ENCODE measurements at places on chromosomes 16 and 17.

- DNase-seq, result no peak
Measured at GRCh38 chr17:45143094-45143670, 5.1 kb upstream of the HEXIM1 start.

DNA sequence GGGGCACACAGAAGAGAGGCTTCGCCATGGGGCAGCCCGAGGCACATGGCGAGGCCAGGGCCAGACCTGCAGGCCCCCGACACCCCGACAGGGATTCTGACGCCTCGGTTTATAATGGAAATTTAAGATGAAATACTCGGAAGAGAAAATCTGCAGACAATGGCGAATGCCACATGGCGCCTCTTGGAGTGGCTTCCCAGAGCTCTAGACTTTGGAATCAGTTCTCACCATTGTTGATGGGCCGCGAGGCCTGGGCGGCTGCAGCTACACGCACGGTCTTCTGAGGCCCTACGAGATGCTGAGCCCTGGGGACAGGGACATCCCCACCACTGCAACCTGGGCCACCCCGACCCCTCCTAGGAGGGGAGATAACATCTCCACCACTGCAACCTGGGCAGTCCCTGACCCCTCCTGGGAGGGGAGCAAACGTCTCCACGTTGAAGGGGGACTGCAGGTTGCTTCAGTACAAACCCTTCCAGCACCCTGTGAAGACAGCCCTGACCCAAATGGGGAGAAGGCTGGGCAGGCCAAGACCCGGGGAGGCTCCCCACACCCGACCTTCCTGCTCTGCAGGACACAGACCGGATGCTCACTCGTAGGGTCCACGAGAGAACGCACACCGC lies 56.9 kb downstream of the LMF1 start:
- DNase-seq, result no peak

DNA sequence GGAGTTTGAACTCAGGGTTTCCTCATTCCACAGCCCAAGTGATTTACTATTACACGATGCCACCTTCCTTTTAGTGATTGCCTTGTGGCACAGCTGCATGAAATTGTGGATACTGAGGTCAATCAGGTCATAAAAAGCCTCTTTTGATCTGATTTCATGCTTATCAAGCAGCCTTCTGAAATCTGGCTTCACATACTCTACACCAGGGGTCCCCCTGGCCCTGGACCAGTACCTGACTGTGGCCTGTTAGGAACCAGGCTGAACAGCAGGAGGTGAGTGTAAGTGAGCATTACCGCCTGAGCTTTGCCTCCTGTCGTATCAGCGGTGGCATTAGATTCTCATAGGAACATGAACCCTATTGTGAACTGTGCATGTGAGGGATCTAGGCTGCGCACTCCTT lies 13.8 kb downstream of the SLFN5 start:
- DNase-seq, result no peak

DNA sequence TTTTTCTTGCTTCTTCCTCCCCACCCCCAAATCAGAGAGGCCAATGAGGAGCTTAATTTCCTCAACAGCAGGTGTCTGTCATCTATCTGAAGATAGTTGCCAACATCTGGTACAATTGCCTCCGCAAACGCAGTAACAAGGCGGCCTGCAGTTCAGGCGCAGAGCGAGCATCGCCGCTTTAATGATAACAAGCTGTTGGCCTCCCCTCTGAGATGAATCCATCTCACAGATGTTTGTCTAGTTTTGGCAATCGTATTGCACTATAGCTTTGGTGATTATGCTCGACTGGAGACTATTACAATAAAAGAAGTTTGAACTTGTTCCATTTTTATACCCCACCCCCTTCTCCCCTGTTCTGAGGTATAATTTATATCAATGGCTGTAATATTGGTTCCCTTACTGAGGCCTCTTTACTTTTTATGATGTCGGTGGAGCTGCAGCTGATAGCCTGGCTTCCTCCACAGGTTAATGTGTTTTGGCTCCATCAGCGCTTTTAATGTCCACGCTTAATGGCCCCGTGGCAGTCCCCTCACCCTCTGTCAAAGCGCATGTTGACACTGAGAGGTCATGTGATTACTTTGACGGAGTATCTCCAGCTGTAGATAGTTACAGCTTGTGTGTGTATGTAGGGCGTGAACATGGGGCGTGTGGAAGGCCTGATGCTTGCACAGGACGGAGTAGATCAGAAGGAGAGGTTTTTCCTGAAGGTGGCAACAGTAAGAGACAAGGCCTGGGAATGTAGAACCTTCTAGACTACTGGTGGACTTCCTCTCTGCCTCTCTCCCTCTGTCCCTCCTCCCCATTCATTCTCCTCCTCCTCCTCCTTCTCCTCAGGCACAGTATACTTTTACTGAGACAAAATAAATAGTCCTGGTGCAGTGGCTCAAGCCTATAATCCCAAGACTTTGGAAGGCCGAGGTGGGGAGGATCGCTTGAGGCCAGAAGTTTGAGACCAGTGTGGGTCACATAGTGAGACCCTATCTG lies 164.7 kb downstream of the MSI2 start:
- DNase-seq, result no peak

DNA sequence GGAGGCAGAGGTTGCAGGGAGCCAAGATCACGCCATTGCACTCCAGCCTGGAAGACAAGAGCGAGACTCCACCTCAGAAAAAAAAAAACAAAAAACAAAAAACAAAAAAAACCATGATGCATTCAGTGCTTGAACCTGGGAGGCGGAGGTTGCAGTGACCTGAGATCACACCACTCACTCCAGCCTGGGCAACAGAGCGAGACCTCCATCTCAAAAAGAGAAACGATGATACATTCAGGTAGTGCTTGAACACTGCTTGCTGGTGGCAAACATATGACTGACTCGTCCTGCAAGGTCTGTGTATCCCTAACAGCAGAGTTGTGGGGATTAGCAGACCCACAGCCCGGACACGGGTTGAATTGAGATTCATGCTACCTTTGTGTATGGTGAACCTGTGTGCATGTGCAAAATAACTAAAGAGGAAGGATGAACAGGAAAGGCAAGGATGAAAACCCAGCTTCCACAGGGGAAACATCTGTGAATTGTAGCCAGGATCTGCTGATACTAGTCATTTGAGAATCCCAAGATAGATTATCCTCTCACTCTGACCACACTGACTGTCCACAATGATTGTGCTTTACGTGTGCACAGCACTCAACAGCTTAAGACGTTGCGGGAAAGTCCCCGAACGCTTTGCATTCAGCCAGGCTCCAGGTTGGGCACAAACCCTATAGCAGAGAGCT lies 52.4 kb upstream of the MRPS23 start:
- DNase-seq, result no peak
